ENCODE measurements at places on chromosomes 4 and X. TPM values are rescaled to one million over a fixed set of nuclear protein-coding genes. Genes with fewer than 3 reads are reported as not detected.
A peak's percentile ranks its signal among the peaks of the same experiment; 100 is the strongest.

DNA sequence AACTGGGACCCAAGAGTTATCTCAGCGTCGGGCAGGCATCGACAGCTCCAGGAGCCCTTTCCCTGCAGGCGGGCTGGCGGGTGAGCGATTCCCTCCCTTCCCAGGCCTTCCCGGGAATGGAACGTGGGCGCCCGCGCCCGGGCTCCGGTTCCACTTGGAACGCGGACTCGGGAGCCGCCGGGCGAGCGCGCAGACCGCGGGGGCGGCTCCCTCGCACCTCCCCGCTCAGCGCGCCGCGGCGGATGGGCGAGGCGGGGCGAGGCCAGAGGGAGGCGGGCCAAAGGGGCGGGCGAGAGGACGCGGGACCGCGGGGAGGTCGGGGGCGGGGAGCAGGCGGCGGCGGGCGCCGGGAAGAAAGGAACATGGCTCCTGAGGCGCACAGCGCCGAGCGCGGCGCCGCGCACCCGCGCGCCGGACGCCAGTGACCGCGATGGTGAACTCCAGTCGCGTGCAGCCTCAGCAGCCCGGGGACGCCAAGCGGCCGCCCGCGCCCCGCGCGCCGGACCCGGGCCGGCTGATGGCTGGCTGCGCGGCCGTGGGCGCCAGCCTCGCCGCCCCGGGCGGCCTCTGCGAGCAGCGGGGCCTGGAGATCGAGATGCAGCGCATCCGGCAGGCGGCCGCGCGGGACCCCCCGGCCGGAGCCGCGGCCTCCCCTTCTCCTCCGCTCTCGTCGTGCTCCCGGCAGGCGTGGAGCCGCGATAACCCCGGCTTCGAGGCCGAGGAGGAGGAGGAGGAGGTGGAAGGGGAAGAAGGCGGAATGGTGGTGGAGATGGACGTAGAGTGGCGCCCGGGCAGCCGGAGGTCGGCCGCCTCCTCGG is at the start of gene PKD2:
PKD2 (plus strand) TSS at position 332 of the 818 bp plus-strand sequence; CDS start at position 431, 99 bp downstream.
- H3K27me3 ChIP-seq: no peaks in the 10 kb centered on the region
- peak; percentile 50 for DNase-seq
- H3K4me3 ChIP-seq: peak within 1 kb of the TSS; percentile 89
- peaks cover 11% of the 10 kb centered on the region for H3K4me1 ChIP-seq
- no peaks in the 10 kb centered on the region for H3K36me3 ChIP-seq
- H3K27ac ChIP-seq: peak within 1 kb of the TSS; percentile 98

DNA sequence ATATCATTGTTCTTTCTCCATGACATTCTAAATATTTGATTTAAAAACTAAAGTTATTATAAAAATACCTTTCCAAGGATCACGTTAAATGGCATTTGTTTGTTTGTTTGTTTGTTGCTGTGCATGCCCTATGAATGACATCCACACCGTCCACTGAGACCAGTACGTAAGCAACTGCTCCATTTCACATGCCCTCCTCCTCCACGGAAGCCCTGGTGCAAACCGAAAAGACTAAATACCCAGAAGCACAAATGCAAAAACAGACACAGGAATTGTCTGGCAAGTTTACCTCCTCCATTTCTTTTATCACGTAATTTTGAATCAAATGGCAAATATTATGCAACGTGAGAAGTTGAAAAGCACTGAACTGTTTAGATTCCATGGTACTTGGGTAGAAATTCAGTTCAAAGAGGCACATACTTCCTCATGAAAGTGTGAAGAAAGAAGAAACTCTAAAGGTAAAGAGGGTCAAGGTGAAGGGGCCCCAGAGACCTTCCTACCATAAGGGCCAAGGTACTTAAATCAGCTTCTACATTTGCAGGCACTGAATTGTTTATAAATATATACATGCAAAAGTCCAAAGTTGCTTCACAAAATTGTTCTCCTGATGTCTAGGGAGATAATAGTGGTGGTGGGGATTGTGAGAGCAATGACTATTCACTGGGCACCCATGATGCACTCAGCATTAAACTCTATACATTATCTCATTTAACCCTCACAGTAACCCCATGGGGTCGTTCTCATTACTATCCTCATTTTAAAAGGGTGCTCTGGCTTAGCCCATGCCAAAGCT is 23.4 kb downstream of the IRF2 start:
- DNase-seq: no peak
- H3K4me3 ChIP-seq: no peak overlapping the region
- H3K36me3 ChIP-seq: no peaks in the 10 kb centered on the region
- H3K27me3 ChIP-seq: no peaks in the 10 kb centered on the region
- H3K27ac ChIP-seq: no peak overlapping the region
- H3K4me1 ChIP-seq: peaks cover 55% of the 10 kb centered on the region

DNA sequence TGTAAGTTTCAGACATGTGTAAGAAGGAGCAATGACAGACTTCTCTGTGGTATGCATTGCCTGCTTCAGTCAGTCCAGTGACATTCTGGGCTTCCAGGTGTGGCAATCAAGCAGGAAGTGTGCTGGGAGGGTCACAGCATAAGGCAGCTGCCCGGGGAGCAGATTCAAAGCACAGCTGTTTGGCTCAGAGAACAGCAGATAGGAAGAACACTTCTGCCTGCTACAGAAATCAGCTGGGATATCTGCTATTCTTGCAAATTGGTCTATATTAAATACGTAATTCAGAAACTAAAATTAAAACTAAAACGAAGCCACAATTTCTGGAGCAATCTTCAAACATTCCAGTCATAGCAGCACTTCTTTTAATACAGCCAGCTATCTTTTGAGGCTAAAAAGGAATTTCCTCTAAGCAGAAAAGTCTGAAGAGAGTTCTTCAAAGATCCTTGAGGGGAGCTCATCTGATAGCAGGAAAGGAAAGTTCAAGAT is 47.5 kb upstream of the GALNT7 start:
- DNase-seq: no peak
- H3K4me3 ChIP-seq: no peak overlapping the region
- no peaks in the 10 kb centered on the region for H3K4me1 ChIP-seq
- H3K36me3 ChIP-seq: no peaks in the 10 kb centered on the region
- no peak overlapping the region for H3K27ac ChIP-seq

DNA sequence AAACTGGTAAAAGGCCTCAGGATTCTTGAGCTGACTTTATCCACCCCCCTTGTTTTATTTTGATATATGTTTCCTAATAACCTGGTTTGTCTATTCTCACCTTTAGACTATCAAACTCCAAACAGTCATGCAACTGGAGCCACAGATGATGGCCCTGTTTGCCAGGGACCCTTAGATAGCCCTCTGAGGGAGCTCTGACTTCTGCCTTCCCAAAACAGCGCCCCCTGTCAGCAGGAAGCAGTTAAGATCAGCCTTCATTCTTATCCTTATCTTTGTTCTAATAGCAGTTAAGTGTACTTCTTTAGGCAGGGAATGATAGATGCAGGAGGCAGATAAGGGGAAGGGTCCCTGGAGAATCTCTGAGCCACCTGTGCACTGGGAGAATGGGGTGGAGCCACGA is 27.5 kb upstream of the CXCL13 start:
- no peak overlapping the region for H3K4me3 ChIP-seq
- no peaks in the 10 kb centered on the region for H3K27me3 ChIP-seq
- no peak overlapping the region for H3K27ac ChIP-seq
- DNase-seq: no peak
- H3K4me1 ChIP-seq: peaks cover 11% of the 10 kb centered on the region
- no peaks in the 10 kb centered on the region for H3K36me3 ChIP-seq

The CLNK gene
- not detected for total RNA-seq

DNA sequence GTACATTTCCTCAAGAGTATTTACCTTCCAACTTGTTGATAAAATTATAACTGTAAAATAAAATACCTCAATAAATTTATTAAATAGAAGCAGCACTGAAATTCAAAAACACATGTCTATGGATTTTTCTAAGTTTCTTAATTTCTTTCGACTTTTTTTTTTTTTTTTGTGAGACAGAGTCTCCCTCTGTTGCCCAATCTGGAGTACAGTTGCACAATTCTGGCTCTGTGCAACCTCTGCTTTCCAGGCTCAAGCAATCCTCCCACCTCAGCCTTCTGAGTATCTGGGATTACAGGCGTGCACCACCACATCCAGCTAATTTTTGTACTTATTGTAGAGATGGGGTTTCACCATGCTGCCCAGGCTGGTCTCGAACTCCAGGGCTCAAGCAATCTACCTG is 79.8 kb downstream of the IQCM start:
- H3K36me3 ChIP-seq: no peaks in the 10 kb centered on the region
- no peak overlapping the region for H3K27ac ChIP-seq
- no peaks in the 10 kb centered on the region for H3K4me1 ChIP-seq
- no peaks in the 10 kb centered on the region for H3K27me3 ChIP-seq
- DNase-seq: no peak

DNA sequence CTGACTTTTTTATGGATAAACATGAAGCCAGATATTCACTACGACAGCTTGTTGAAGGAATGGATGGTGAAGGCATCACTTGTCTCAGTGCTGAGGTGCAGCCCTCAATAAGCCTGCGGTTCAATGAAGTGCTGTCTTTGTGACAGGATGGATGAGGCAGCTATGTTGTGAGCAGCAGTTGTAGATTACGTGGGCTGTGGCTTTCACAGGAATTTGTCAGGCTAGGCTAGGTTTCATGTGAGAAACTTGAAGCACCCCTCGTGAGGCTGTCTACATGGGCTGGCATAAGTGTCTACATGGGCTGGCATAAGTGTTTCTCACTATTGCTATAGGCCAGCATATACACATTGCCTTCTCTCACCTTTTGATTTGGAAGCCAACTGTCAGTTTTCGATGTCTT is 1050.0 kb downstream of the ADGRL3 start:
- H3K27ac ChIP-seq: no peak overlapping the region
- no peaks in the 10 kb centered on the region for H3K27me3 ChIP-seq
- DNase-seq: no peak
- H3K4me3 ChIP-seq: no peak overlapping the region
- no peaks in the 10 kb centered on the region for H3K36me3 ChIP-seq

- H3K36me3 ChIP-seq: no peaks in the 10 kb centered on the region
- H3K4me1 ChIP-seq: peaks cover 3% of the 10 kb centered on the region
- H3K27me3 ChIP-seq: no peaks in the 10 kb centered on the region
- no peak for DNase-seq
These were observed 5.7 kb downstream of the NIPAL1 start for GRCh38 chr4:48022192-48022799.

DNA sequence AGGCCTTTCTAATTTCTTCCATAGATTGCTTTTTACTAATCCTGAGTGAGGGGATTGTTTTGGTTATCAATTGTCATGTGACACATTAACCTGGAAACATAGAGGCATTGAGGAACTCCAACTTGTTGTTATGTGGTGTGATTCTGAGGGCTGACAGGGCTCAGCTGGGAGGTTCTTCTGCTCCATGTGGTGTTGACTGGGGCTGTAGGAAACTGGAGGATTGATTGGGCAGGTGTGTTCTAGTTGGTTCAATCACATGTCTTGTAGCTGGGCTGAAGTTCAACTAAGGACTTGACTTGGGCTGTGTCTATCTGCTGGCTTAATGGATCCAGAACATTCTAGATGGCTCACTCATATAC is 10.8 kb upstream of the CRLF2 start:
- H3K27me3 ChIP-seq: no peaks in the 10 kb centered on the region
- H3K36me3 ChIP-seq: no peaks in the 10 kb centered on the region
- no peaks in the 10 kb centered on the region for H3K4me1 ChIP-seq
- DNase-seq: no peak
- H3K4me3 ChIP-seq: no peak overlapping the region

- DNase-seq: no peak
- H3K27me3 ChIP-seq: no peaks in the 10 kb centered on the region
- H3K4me3 ChIP-seq: no peak overlapping the region
- no peak overlapping the region for H3K27ac ChIP-seq
These were observed 11.3 kb upstream of the BTC start for GRCh38 chr4:74805601-74806000.

GRCh38 chr4:26458157-26458561 is 32.1 kb downstream of the CCKAR start:
- no peak overlapping the region for H3K4me3 ChIP-seq
- no peaks in the 10 kb centered on the region for H3K36me3 ChIP-seq
- no peaks in the 10 kb centered on the region for H3K27me3 ChIP-seq
- no peak for DNase-seq
- H3K4me1 ChIP-seq: no peaks in the 10 kb centered on the region
- no peak overlapping the region for H3K27ac ChIP-seq

The SPATA4 gene
- total RNA-seq: not detected

GRCh38 chr4:122960611-122961000 is 38.2 kb upstream of the NUDT6 start:
- DNase-seq: no peak
- H3K4me3 ChIP-seq: no peak overlapping the region
- peaks cover 9% of the 10 kb centered on the region for H3K4me1 ChIP-seq
- no peaks in the 10 kb centered on the region for H3K36me3 ChIP-seq
- H3K27me3 ChIP-seq: no peaks in the 10 kb centered on the region
- H3K27ac ChIP-seq: no peak overlapping the region

DNA sequence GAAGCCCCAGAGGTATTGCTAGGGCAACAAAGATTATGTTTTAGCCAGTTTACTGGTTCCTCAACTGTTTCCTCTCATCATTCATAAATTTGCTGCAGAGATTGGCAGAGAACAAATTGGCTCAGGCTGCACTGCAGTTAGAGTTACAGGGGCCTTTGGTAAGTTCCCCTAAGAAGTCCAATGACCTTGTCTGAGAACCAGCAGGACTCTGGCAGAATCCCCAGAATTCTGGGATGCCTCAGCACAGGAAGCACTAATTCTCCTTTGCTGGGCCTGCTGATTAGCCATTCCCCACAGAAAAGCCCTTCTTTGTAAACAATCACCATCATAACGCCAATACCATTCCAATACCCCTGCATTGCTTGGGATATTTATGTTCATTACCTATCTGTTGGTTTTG is 151.3 kb downstream of the USP46 start:
- no peak overlapping the region for H3K4me3 ChIP-seq
- no peaks in the 10 kb centered on the region for H3K36me3 ChIP-seq
- DNase-seq: peak; percentile 9
- peak overlapping the region; percentile 34 for H3K27ac ChIP-seq
- H3K27me3 ChIP-seq: no peaks in the 10 kb centered on the region

The CT45A2 gene
- not detected for total RNA-seq

DNA sequence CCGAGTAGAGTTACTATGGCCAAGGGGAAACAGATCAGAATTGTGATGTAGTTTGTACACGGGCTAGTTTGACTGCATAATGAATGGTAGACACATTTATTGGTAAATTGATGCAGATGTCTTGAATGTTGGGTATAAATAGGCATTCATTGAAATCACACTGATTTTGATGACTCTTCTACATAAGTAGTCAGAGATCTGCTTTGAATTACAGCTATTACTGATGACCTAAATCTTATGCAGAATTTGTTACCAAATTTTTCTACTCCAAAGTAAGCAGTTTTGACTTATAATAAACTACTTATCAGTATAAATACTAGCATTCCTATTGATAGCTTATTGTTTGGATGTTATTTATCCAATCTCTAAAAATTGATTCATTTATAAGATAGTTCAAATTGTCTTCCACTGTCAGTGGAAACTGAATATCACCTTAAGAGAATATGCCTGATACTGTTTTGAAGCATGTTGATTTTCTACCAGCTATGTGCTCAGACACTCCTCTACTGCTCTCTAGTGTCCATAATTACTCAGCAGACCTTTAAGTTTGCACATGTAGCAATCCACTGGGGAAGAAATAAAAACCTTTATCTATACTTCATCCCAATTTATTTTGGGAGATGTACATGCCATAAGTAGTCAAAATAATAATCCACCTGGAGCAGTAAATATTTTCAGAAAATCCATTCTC is 120.3 kb downstream of the RASL11B start:
- no peaks in the 10 kb centered on the region for H3K27me3 ChIP-seq
- DNase-seq: no peak
- no peaks in the 10 kb centered on the region for H3K4me1 ChIP-seq
- H3K4me3 ChIP-seq: no peak overlapping the region

The SLC6A14 gene
- not detected for total RNA-seq

- H3K36me3 ChIP-seq: no peaks in the 10 kb centered on the region
- H3K27ac ChIP-seq: no peak overlapping the region
- no peaks in the 10 kb centered on the region for H3K27me3 ChIP-seq
- no peaks in the 10 kb centered on the region for H3K4me1 ChIP-seq
- DNase-seq: no peak
- H3K4me3 ChIP-seq: no peak overlapping the region
These were observed 21.2 kb downstream of the ZFP42 start for GRCh38 chr4:188016754-188017153.

Measured in thoracic aorta (tissue), 2 donors.